AG20443 (cell line): ENCODE measurements at places on chromosomes 2 and 18.

DNA sequence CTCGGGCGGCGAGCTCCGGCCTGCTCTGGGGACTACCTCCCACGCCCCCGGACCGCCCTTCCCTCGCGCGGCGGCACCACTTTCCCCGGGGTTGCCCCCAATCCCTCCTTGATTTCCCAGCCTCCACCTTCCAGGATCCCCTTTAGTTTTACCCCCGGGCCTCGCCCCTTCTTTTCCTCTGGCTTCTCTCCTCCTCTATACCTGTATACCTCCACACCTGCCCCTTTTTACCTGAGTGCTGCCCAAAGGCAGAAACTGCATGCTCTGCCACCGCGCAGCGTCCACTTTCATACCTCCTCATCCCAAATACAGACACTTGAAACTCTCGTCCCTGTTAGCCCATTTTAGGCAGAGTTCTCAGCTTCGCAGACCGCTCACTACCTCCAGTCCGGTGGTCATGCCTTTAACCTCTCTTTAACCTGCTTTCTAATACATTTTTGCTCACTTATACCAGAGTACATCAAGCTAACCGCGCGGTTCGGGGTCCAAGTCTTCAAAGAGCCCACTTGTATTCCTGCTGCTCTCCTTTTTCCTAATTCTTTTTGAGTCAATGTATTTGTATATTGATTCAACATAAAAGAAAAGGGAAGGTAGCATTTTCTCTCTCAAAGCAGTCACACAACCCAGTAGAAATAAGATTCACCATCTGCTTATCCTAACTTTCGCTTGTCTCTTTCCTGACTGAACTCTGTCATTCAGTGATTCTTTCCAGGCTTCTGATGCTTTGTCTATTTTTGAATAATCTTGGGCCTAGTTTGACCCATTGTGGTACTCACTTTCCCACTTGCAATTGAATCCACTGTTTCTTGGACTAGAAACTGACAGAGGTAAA is 901 bp downstream of the SPOPL start:
- DNase-seq, result peak; percentile 17

DNA sequence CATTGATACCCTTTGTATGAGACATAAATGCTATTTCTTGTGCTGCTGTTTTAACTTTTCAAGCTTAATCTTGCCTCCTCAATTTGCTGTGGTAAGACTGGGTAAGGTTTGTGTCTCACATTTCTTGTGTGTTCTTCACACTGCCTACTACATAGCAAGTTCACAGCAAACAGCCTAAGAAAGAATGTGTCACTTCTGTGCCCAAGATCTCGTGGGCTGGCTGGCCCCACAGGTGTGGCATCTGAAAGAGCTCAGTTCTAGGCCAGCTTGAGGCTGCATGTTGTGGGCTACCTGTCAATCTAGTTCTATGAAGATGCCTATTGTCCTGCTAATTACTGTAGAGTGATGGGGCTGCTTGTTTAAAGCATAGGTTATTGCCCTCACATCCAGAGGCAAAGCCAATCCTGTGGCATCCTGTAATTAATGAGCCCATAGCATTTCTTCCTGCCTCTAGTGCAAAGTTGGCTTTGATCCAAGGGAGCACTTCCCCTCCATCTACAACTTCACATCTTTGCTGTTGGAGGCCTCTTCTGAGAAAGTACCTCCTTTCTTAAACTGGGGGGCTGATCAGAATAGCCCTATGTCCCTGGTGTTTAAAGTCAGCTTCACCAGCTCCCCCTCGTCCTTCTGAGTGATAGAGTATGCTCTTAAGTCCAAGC is 40.9 kb upstream of the ASPRV1 start:
- DNase-seq, result no peak

- peak; percentile 77 for DNase-seq
Observed at GRCh38 chr2:201795607-201796477, 10.5 kb upstream of the CDK15 start.

DNA sequence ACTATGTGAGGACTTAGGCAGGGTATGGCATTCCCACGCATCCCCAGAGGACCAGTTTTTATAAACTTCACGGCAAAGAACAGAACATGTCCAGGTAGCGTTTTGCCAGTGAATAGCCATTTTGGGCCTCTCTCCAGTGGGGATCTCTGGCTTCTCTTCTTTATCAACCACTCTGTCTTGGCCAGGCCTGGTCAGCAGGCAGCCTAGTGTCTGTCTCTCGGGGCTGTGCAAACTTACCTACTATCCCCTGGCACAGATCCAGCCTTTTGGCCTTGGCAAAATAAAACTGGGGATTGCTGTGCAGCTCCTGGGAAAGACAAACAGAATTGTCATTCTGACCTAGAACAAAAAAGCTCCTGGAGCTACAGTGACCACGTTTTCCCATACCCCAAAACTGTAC is 14.5 kb downstream of the CAPN14 start:
- DNase-seq, result no peak

DNA sequence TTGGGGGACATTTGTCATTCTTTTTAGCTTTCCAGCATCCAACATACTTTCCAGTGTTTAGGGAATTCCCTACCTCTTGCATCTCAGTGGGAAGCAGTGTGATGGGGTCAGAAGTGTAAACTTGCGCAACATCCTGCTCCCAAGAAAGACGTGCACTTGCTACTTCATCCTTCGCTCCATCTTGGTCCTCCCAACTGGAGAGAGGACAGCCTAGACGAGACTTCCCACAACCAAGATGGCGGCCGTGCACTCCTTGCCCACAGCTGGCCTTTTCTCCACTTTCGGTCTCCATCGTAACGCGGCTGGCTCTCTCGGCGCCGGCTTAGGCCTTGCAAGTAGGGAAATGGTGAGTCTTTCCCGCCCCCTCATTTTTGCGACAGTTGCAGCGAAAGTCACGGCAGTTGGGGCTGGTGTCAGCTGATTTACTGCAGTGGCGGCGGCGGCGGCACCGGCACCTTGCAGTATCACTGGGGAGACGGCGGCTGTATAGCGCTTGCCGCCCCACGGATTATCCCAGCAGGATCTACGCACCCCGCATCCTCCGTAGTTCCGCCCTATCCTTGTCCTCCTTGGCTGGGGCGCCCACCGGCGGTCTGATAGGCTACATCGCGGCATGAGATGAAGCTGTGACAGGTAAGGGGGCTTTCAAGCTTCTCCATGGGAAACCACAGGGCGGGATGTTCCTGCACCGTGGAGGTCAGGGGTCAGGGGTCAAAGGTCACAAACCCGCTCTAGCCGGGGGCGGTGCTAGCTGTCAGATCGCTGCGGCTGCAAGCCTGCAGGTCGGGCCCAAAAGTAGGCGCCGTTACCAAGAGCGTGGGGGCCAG is at the start of gene WDR7:
TSS of gene WDR7 (plus strand) at position 416 of the 827 bp plus-strand sequence. CDS start 21,157 bp downstream, outside the sequence.
- peak; percentile 93 for DNase-seq

GRCh38 chr2:106044021-106044420 is 150.1 kb downstream of the UXS1 start:
- no peak for DNase-seq

- peak; percentile 66 for DNase-seq
Observed at GRCh38 chr2:29463181-29463900, 348.1 kb downstream of the CLIP4 start.

DNA sequence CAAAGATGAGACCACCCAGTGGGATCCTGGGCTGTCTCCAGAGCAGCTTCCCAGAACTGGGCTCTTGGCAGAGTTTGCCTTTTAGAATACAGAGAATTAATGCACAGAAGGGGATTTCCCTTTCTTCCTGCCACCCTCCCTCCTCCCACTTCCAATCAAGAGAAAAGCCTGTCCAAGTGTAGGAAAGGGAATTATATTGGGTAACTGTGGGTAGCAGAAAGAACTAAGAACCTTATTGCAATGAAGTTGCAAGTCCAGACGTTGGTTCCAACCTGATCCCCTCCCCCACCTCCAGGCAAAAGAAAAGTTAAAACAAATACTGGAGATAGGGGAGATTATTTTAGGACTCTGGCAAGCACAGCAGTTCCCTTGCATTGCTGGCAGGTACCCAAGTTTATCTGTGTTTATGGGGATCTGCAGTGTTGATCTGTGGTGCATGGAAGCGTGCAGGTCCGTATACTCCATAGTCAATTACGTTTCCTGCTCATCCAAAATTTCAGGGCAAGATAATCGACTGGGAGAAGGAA is 114.3 kb downstream of the PRKCE start:
- DNase-seq, result no peak

DNA sequence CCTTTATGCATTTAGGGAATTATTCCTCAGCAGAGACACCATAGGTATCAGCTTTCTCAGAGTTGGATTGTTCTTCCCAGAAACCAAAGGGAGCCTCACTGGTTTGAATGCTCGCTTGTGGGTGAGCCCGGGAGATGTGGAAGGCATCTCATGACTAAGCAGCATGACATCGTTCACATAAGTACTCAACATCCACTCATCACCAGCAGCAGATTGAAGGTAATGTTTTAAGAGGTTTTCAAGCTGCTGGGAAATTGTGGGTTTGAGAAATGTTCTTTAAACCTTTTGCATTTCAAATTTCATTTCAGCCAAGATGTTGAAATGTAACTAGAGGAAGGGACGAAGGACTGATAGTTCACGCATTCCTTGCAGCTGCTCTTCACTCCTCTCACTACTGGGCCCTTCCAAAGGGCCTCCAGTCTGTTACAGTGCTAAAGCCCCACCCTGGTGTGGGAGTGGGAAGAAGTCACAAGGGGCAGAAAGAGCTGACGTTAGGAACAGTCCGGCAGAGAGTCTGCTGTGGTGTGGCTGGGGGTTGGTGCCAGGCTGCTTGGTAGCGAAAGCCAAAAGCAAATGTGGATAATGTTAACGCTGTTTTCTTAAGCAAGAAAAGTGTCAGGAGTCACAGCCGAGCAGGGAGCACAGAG is 324.5 kb upstream of the EPHA4 start:
- peak; percentile 35 for DNase-seq

DNA sequence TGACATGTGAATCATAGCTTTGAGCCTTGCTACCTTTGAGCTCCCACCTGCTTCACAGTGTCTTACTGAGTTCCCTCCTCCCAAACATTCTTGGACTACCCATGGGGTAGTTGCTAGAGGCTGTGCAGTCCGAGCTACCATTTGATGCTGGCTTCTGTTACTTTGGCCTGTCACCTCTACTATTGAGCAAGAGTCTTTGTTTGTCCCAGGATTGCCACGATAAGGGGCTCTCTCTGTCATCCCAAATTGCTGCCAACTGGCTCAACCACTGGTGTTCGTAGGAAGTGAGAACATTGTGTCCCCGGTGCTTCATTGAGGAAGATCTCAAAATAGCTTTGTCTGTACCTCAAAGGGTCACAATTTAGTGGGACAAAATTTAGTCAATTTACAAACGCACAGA is 59.1 kb upstream of the PAX8 start:
- no peak for DNase-seq

DNA sequence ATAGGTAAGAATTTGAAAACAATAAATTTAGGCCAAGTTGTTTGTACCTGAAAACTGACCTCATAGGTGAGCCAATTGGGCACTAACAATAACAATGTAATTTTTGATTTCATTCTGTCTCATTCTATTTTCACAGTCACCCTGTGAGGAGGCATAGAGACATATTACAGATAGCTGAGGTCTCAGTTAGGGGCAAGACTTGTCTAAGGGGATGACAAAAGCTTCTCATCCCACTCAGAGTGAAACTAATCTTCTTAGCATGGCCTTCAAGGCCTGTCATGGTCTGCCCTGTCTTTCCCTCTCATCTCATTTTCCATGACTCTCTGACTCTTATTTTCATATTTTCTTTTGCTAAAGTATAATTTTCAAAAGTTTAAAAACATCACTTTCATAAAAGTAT is 562.0 kb upstream of the TNP1 start:
- no peak for DNase-seq
